ENCODE measurements at places on chromosomes 12 and 14.

DNA sequence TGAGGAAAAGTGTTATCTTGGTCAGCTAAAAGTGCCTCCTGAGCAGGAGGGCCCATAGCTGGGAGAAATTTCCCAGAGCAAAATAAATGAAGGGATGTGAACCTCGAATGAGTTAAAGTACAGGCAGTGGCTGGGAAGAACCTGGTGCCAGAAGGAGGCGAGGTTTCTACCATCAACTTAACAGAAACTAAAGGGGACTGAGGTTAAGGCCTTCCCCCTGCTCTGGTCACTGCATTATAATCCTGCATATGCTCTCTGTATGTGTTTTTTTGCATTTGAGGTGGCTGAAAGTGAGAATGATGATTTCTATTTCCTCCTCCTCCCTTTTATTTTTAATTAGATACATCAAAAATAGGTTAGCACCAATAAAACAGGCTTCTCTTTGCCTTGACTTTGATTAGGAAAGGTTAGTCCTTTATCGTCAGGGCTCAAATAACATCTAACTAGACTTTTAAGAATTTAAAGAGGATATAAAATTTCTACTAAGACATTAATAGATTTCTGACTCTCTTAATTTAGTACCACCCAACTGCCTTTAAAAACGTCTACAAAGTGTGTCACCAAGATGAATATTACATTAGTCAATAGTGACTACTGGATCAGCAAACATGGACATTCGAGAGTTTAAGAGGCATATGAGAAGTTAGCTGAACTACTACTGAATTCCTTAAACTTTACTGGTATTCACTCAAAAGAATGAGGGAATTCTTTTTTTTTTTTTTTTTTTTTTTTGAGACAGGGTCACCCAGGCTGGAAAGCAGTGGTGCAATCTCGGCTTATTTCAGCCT is 49.2 kb downstream of the GALNT4 start:
- DNase-seq: no peak

DNA sequence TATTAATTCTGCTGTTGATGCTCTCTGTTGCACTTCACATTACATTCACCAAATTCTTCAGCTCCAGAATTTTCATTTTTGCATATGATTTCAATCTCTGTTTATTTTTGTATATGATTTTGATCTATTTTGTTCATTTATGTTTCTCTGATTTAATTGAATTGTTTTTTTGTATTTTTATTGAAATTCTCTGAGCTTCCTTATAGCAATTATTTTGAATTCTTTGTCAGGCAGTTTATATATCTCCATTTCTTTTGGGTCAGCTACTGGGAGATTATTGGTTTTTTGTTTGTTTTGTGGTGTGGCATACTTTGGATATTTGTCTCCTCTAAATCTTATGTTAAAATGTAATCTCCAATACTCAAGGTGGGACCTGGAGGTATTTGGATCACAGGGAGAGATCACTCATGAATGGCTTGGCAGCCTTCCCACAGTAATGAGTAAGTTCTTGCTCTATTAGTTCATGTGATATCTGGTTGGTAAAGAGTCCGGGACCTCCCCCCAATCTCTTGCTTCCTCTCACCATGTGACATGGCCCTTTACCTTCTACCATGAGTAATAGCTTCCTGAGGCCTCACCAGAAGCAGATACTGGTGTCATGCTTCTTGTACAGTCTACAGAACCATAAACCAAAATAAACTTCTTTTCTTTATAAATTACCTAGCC is 8.7 kb upstream of the TCL1A start:
- no peak for DNase-seq

GRCh38 chr12:111203969-111204368 is 164.9 kb downstream of the PHETA1 start:
- no peak for DNase-seq

DNA sequence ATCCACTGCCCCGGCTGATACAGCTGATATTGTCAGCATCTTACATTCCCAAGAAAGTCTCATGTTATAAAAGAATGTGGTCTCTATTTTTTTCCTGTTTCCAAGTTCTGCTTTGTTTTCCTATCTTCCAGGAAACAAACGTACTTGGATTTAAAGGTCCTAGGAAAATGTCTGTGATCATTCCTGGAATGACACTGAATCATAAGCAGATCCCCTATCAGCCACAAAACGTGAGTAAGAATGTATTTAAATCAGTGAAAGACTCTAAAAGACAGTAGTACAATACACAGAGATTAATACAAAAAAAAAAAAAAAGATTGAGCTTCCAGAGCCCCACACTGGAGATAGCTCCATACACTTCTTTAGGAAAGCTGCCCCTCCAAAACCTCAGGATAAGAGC is 21.7 kb upstream of the TEAD4 start:
- DNase-seq: no peak

DNA sequence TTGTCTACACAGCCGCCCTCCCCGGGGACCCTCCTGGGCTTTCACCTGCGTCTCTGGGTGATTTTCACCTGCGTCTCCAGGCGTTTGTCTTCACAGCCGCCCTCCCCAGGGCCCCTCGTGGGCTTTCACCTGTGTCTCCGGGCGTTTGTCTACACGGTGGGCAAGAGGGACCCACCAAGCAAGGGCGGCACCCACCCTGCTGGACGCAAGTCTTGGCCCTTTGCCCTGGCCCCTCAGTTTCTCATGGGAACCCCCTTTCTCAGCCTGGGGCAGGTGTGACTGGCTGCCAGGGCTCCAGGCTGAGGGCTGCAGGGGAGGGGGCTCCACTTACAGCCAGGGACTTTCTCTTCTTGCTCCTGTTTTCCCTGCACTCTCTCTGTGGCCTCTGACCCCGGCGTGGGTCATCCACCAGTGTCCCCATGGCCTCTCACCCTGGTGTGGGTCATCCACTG is 68.6 kb upstream of the GALNT9 start:
- DNase-seq: peak; percentile 39

DNA sequence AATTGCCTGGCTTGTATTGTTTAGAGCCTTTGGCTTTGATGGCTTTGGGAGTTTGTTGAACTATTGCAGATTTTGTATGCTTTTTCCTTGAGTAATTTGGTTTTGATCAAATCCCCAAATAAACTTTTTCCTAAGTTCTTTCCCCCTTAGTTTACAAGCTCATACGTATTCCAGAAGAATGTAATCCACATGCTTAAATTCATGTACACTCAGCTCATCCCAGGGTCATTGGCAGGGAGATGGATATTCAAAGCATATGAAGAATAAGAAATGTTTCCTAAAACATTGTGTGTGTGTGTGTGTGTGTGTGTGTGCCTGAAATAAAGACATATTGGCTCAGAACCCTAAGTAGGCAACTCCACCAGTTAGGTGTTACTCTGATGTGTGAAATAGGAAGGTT is 89.4 kb downstream of the TMEM30B start:
- no peak for DNase-seq

GRCh38 chr14:100201701-100202100 is 37.2 kb upstream of the YY1 start:
- no peak for DNase-seq

GRCh38 chr12:80068173-80068572 is 31.2 kb upstream of the OTOGL start:
- DNase-seq: peak; percentile 49

DNA sequence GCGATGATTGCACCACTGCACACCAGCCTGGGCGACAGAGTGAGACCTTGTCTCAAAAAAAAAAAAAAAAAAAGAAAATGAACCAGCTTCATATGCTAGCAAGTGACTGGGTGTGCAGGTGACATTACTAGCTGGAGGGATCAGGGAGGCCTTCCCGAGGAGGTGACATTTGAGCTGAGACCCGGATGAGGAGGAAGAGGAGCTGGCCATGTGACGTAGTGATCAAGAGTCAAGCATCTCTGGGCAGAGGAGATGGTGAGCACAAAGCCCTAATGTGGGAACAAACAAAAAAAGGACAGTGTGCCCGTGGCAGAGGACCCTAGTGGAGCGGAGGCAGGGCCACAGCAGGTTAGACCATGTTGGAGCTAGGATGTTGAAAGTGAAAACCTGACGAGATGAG is 3.5 kb upstream of the PTPN6 start:
- peak; percentile 39 for DNase-seq

GRCh38 chr12:107439026-107439738 is 246.4 kb upstream of the PWP1 start:
- no peak for DNase-seq

DNA sequence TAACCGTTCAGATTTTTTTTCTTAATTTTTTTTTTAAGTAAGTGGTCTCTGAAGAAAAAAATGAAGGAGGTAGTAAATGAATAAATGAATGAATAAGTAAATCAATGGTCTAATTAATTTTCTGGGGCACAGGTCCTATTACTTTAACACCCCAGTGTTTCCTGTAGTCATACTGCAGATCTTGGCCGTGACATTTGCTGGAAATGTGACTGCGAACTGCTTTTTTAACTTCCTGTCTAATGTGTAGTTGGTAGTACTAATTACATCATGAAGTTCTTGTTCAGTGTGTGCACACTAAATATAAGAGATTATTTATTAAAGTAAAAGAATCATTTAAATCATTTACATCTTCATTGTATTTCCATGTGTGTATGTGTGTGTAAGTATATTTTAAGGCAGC is 45.4 kb downstream of the AEBP2 start:
- no peak for DNase-seq

DNA sequence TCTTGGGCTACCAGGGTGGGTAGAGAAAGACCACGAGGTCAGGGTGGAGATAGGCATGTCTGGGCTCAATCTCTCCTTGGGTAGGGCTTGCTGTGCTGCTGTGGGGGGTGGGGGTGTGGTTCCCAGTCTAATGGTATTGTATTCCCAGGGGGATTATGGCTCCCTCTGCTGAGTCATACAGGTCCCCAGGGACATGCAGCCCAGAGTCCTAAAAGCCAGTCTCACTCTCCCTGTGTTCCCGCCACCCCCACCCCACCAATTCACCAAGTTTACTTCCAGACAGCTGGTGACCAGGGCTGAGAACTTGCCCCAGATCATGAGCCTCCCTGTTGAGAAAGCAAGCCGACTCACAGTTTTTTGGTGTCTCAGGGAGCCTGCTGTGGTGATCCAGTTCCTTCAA is 367.6 kb downstream of the C12orf75 start:
- no peak for DNase-seq

GRCh38 chr14:89814126-89814525 is 140.4 kb downstream of the EFCAB11 start:
- DNase-seq: no peak

GRCh38 chr14:51529736-51530135 is 122.0 kb upstream of the FRMD6 start:
- no peak for DNase-seq

- DNase-seq: no peak
Observed at GRCh38 chr12:25789541-25789944, 168.9 kb upstream of the RASSF8 start.

- DNase-seq: no peak
Observed at GRCh38 chr14:44030831-44031383, 476.2 kb downstream of the FSCB start.

GRCh38 chr12:89529738-89530137 is 3.9 kb upstream of the POC1B start:
- DNase-seq: no peak

GRCh38 chr14:103118663-103119404 is 4.4 kb upstream of the TNFAIP2 start:
- DNase-seq: peak; percentile 95

- no peak for DNase-seq
Observed at GRCh38 chr14:67186789-67187584, 2.3 kb upstream of the GARIN2 start.

DNA sequence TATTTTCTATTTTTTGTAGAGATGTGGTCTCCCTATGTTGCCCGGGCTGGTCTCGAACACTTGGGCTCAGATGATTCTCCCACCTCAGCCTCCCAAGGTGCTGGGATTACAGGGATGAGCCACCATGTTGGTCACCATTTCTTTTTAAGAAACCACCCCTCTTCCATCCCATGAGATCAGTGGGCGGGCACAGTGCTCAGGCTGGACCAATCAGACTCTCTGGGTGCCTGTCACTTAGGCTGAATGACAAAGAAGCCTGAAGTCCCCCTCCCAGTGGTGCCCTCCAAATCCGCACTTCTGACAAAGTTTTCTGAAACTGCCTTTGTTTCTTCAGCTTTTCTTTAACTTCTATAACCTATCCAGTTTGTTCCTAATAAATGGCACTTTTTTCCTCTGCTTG is 48.2 kb downstream of the CALM1 start:
- no peak for DNase-seq

DNA sequence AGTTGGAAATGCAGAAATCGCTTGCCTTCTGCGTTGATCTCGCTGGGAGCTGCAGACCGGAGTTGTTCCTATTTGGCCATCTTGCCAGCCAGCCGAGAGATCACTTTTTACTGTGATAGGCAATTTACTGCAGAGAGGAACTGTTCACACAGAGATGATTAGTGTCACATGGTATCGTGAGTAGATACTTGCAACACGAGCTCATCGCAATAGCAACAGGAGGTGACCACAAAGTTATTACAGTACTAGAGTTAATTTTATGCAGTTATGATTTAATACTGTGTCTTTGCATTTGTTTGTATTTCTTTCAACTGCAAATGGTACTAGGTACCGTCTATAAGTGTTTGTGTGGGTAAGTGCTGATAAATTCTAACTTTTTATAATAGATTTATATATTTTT is 27.8 kb downstream of the NOPCHAP1 start:
- DNase-seq: no peak

GRCh38 chr12:109727746-109728726 is 14.4 kb downstream of the FAM222A start:
- DNase-seq: peak; percentile 31

DNA sequence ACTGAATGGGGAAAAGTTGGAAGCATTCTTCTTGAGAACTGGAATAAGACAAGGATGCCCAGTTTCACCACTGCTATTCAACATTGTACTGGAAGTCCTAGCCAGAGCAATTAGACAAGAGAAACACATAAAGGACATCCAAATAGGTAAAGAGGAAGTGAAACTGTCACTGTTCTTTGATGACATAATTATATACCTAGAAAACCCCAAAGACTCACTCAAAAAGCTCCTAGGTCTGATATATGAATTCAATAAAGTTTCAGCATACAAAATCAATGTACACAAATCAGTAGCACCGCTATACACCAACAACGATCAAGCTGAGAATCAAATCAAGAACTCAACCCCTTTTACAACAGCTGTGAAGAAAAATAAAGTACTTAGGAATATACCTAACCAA is 157.3 kb upstream of the DDHD1 start:
- no peak for DNase-seq

DNA sequence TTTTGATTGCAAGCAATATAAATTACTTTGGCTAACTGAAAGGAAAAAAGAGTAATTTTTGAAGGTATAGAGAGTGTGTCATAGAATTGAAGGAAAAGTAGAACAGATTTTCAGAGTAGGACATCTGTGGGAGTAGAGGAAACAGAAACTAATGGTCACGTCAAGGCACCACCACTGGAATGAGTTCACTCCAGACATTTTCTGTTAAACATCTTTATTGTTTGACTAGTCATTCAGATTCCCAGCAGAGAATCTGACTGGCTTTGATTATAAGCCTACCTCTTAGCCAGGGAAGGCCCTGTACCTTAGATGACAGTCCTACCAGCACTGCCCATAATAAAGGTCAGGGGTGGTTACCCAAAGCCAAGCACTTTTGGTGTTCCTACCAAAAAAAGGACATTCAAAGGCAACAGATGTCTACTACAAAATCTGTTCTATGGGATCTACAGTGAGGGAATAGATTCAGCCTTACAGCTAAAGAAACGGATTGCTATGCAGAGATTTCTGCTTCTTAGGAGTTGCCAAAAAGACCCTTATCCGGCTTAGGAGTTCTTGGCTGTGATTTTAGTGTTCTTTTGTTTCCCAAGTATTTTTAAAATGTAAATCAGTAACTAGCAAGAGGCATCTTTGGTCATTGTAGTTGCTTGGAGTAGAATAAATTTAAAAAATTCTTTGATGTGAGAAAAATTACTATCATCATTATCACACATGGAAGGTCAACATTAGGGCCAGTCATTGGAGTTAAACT is 410.8 kb downstream of the RAD51B start:
- DNase-seq: no peak

Data from aorta (tissue), 5 donors.